ENCODE measurements at places on chromosomes 4 and X.

GRCh38 chrX:31217084-31217483, 145.2 kb upstream of the FTHL17 start:
- DNase-seq, result no peak

DNA sequence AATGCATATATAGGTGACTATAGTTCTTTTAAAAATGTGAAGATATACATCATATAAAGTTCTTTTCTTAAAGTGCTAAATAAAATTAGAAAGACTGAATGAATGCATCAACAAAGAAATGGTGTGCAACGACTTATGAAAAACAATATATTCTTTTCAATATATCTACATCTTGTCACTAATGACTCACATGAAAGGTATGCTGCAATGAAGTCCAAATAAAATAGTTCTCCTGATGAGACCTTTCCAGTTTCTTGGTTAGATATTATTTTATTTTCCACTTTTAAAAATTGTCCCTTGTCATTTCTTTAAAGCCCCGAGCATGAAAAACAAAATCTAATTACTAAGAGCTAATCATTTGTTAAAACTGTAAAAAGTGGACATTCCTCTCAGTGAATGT, 462.1 kb downstream of the PCDH11X start:
- DNase-seq, result no peak

GRCh38 chr4:5971078-5971450, 47.2 kb downstream of the C4orf50 start:
- no peak for DNase-seq

DNA sequence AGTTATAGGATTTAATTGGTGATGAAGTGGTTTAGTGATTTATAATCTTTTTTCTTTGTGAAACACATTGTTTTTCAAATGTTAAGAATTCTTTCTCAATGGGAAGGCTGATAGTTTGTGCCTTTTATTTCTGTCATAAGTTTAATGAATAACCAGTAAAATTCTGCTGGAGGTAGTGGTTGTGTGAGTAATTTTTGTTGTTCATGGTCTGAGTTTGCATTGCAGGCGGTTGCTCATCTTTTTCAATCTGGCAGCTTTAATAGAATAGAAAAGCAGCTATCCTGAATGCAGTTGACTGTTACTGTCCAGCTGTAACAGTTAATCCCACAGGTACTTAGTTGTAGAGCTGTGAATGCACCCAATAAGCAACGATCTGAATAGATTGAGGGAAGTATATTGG, 215.6 kb upstream of the AFF2 start:
- no peak for DNase-seq
